ENCODE measurements at places on chromosomes 7 and 10. TPM values are rescaled to one million over a fixed set of nuclear protein-coding genes. Genes with fewer than 3 reads are reported as not detected.

The EXOC6 gene
- 9.6 TPM for polyA plus RNA-seq

The FOXI2 gene
- polyA plus RNA-seq: not detected

GRCh38 chr7:137025469-137026175 is 157.2 kb downstream of the CHRM2 start:
- DNase-seq: no peak

- no peak for DNase-seq
Measured at GRCh38 chr7:151251328-151251688, 2.8 kb upstream of the SMARCD3 start.

DNA sequence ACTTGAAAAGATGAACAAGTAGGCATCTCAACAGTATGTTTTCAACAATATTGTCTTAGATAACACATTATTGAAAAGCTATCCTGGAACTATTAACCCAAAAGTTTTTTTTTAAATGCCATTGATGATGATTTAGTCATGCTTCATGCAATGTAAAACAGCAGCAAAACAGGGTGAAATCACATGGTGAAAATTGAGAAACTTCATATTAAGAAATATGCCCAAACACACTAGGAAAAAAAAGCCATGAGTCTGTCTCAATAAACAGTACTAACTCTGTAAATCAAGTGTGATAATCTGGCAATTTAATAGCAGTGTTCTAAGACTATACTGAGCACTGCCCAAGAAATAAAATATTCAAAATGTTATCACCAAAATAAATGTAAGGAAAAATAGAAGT is 613.1 kb downstream of the KCNMA1 start:
- no peak for DNase-seq

- DNase-seq: no peak
Measured at GRCh38 chr10:131886237-131886636, 14.6 kb upstream of the PPP2R2D start.

Data from BJ (cell line).